ENCODE measurements at places on chromosomes 1 and 21.

GRCh38 chr1:241507189-241507863 is 12.2 kb downstream of the FH start:
- no peak for DNase-seq

DNA sequence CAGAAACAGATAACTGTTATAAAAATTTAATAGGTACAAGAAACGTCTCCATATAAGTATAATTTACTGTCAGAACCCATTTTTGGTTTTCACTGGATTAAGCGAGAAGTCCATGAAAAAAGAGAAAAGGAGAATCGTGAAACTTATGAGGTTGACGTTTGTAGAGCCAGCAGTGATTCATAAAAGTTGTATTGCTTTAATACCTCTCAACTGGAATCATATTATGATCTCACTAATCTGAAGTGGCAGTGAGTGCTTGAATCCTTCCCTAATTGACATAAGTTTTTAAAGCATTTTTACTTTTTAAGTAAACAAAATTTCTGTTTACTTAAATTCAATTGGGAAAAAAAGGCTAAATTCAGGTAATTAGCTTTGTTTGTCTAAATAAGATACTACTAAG is 315.3 kb downstream of the TPR start:
- DNase-seq: no peak

GRCh38 chr1:79714664-79715063 is 708.1 kb upstream of the ADGRL4 start:
- no peak for DNase-seq

DNA sequence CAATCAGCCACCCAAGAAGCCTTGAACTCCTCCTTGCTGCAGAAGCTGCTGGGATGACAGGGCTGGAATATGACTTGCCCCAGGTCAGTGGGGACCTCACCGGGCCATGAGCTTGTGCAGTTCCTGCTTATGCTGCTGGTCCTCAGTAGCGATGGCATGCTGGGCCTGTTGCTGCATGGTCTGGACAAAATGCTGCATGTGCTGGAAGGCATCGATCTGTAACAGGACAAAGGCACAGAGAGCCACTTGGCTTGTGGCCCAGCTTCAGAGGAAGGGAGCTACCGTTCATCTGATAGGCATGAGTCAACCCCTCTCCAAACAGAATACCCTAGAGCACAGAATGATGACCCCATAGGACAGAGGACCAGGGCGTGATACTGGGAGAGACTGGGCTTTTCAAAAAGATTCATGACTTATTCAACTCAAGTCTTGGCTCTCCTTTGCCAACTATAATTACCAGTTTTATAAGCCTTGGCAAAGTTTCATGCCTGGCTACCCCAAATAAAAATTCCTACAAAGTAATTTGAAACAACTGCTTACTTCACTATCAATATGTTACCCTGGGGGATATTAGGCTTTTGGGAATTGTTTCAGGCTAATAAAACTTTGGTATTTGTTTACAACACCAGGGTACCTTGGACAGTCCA is 34.7 kb upstream of the EXOSC10 start:
- no peak for DNase-seq

DNA sequence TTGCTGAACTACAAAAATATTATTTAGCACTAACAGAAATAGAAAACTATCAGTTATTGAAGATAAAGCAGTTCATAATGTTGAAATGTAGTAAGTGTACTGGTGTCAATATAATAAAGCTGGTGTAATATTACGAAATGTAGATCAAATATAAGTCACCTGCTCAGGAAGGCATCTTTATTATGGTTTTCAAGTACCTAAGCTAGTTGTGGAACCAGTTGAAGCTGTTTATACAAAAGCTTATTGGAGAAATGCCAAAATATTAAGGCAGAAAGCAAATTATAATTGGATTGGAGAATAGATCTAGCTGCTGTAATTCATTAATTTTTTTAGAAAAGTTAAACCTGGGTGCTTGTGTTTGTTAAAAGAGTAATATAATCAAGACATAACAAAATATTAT is 6.2 kb upstream of the MARK1 start:
- no peak for DNase-seq

- no peak for DNase-seq
Observed at GRCh38 chr1:44032170-44032790, 1.0 kb upstream of the SLC6A9 start.

- no peak for DNase-seq
Observed at GRCh38 chr21:27047658-27048314, 80.9 kb upstream of the ADAMTS5 start.

- no peak for DNase-seq
Observed at GRCh38 chr1:115676498-115677181, 34.9 kb downstream of the VANGL1 start.

DNA sequence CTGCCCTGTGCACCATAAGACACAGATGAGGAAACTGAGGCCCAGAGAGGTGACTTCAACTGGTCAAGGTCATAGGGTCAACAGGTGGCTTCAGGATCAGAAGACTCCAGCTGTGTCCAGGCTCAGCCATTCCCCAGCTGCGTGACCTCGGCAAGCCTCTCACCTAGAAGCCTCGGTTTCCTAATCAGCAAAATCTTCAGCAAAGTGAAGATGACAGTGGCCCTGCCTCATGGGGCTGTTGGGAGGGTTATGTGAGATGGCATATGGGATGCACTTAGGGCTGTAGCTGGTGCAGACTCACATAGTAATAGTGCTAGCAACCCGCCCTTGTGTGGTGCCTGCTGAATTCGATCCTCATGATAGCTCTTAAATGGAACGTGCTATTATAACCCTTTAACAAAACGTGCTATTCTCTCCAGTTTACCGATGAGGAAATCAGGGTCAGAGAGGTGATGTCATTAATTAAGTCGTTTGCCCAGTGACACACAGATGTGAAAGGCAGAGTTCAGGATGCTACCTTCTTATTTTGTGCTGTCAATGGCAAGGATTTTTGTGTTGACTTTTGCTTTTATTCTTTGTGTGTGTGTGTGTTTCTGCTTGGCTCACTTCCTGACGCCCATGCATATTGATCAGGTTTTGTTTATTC is 472.9 kb downstream of the MATN1 start:
- DNase-seq: no peak

- DNase-seq: no peak
Observed at GRCh38 chr21:20661246-20661645, 337.0 kb upstream of the NCAM2 start.

- DNase-seq: no peak
Observed at GRCh38 chr1:225596736-225597135, 56.2 kb downstream of the ENAH start.

GRCh38 chr1:61386323-61386722 is 304.0 kb downstream of the NFIA start:
- no peak for DNase-seq

- DNase-seq: no peak
Observed at GRCh38 chr1:164440232-164440631, 118.8 kb upstream of the PBX1 start.

DNA sequence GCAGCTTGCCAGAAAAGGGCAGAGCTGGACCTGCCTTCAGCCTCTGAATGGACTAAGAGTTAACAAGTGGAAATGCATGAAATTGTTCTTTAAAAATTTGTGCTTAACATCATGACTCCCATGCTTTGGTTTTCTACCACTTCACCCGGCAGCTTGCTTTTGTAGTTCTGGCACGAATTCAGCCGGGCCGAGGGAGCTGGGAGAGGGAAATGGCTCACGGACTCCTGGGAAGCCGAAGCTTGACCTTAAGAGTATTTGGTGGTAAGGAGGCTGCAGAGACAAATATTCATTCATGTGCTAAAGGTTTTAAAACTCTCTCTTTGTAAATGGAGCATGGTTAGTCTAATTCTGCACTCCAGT is 17.2 kb upstream of the GFI1 start:
- no peak for DNase-seq

DNA sequence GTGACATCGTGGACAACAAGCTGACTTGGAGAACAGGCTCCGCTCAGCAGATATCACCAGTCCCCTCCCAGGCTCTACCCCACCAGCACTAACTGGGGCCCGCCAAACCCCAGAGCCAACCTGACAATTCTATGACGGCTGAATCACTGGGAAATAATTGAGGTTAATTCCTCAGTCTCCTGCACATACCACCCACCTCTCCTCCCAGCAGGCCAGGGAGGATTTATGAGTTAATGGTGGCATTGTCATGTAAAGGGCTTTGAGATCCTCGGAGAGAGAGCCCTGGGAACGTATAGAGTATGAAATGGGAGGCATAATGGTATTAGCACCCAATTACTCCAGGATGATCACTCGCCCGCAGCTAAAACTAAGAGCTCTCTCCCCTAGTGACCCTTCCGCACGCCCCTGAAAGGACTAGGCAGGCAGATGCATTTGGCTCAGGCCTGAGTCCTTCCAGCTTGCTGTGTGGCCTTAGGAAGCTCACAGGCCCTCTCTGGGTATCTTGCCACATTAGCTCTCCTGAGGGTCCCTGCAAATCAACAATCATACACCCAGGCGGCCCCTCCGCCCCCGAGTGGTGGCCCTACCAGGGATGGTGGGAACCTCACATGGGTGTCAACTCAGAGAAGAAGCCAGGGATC is 27.3 kb upstream of the PAX7 start:
- DNase-seq: no peak

- DNase-seq: no peak
Observed at GRCh38 chr1:61642475-61643232, 82.3 kb downstream of the TM2D1 start.

DNA sequence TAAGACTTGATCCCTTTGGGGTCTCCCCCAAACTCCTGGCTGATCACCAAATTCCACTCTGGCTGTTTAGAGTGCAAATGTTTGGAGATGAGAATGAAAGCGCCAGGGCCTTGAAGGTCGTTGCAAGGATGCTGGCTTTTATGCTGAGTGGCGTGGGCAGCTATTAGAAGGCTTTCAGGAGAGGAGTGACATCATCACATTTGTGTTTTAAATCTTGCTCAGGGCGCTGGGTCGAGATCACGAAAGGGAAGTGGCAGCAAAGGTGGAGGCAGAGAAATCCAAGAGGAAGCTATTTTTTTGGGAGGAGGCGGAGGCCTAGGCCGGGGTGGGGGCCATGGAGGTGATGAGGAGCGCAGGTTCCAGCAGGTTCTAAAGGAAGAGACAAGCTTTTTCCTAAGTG is 49.3 kb downstream of the PDE9A start:
- no peak for DNase-seq

DNA sequence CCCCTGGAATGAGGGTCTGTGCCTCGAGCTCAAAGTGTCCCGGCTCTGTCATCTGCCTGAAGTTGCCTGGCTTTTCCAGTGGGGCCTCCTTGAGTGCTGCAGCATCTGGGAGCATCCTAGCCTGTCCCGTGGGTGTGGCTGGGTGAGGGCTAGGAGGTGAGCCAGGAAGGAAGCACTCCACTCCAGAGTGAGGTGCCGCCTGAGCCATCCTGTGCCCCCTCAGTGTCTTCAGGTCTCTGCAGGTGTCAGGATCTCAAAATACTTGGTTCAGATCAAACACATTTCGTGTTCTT is 11.5 kb downstream of the IBA57 start:
- no peak for DNase-seq

DNA sequence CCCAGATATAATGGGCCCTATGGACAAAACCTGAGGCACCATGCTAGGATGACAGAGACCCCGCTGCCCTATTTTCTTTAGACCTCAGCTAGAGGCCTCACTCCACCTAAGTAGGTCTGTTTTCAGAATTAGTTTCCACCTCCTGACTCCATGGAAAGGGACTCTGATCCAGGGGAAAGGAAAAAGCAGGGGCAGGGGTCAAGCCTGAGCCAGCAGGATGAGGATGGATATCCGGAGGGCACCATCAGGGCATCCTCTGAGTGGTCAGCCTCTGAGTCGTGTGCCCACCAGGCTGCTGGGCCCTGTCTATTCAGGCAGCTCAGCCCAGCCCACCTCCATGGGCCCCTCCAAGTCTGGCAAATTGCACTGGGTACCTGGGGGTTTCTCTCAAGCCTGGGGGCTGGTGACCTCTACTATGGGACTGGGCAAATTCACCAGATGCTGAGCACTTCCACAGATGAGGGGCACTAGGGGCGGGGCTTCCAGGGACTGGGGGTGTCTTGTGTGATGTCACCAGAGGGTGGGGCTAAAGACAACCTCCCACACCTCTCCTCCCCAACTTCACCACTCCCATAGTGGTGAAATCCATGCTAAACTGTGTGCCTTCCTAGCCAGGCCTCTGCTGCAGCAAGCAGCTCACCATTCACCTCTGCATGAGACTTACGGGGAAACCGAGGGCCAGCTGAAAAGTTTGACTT is 5.5 kb downstream of the PAQR7 start:
- DNase-seq: no peak

GRCh38 chr1:239817801-239818200 is 273.9 kb upstream of the FMN2 start:
- DNase-seq: no peak

- DNase-seq: no peak
Observed at GRCh38 chr1:201184307-201185122, 6.1 kb upstream of the IGFN1 start.

- peak; percentile 86 for DNase-seq
Observed at GRCh38 chr1:228486596-228487335, 416 bp upstream of the RNF187 start.

DNA sequence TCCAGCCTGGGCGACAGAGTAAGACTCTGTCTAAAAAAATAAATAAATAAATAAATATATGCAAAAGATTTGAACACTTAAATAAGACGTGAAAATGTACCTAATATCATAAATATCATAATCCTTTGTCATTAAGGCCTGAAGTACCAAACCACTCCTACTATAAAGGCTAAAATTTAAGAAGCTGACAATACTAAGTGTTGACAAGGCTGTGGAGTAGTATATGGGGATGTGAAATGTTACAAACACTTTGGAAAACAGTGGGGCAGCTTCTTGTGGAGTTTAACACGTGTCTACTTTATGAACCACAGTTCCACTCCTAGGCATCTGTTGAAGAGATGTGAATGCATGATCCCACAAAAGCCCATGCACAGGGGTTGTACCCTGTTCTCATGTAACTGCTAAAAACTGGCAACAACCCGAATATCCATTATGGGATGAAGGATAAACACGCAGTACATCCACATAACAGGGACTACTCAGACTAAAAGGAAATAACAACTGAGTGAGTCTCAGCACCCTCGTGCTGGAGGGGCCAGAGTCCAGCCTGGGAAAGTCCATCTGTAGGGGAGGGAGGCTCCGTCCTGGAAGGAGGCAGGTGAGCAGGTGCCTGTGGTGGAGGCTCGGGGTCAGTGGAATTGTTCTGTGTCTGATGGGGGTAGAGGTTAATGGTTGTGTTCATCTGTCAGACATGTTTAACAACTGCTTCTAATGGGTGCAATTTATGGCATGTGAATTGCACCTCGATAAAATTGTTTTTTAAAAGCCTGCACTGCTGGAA is 6.7 kb upstream of the SLC19A1 start:
- no peak for DNase-seq

DNA sequence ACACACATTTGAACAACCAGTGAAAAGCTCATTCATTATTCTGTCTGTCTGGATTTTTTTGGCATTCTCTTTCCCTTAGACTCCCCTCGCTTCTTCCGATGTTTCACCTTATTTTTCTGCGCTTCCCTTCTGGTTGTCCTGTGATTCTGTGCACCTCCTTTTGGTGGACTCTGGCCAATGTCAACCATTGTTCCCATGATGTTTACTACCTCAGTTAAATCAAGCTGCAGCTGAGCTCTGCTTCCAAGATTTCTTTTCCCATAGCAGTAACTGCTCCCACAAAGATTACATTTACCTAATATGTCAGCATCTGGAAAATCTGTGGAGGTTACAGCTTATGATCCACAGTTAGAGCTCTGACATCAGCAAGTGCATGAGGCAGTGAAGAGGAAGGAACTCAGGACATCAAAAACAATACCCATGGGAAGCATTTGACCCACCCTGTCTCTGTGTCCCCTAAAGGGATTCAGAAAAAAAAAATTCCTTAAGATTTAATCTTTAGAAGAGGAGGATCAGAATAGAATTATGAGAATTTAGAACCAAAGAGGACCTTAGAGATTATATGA is 69.9 kb upstream of the ADAMTS5 start:
- no peak for DNase-seq
